ENCODE measurements at places on chromosomes 16 and 17.

DNA sequence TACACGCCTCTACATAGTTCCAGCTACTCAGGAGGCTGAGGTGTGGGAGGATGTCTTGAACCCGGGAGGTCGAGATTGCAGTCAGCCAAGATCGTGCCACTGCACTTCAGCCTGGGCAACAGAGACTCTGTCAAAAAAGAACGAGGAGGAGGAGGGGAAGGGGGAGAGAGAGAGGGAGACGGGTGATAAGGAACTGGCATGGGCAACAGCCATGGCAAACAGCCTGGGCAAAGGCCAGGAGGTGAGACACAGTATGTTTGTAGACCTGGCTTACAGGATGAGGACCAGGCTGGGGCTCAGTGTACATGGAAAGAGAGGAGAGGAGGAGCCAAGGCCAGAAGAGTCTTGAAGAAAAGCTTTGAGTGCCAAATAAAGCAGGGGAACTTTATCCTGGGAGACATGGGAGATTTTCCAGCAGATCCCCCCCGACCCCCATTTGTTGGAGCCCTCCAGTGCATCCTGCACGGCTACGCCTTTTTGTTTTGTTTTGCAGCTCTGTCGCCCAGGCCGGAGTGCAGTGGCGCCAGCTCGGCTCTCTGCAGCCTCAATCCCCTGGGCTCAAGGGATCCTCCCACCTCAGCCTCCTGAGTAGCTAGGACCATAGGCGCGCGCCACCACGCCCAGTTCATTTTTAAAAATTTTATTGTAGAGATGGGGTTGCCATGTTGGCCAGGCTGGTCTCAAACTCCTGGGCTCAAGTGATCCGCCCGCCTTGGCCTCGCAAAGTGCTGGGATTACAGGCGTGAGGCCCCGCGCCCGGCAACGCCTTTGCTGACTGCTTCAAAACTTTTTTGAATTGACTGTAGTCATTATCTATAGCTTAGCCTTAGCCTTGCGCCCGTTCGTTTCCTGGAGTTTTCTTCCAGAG lies 1.3 kb upstream of the ALKBH5 start:
- DNase-seq, result no peak

- DNase-seq, result no peak
These were observed 42.8 kb downstream of the PHKB start for GRCh38 chr16:47503936-47504335.

DNA sequence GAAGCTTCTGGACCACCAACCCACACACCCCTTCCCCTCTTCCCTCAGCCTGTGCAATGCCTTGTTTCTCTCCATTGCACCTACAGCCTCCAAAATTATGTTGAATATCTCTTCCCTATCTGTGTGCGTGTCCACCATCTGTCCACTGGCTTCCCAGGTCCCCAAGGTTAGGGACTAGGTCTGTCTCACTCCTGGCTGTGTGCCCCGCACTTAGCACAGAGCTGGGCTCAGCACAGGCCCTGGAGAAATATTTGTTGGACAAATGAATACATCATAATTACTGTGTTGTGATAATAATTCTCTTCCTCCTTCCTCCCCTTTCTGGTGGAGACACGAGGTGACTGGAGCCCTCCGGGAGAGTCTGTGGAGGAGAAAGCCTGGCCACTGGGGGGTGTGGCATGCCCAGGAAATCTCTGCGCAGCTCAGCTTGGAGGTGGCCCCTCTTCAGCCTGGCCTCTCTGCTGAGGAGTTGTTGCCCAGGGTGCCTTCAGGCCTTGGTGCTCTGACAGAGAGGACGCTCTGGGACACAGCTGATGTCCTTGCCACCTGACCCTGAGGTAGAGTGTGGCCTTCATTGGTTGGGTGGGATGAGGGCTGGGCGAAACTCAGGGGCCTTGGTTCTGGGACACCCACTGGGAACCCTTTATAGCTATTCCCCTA lies 3.3 kb upstream of the BRD7 start:
- DNase-seq, result no peak

- DNase-seq, result no peak
These were observed 16.3 kb downstream of the ATAD5 start for GRCh38 chr17:30848021-30848420.

GRCh38 chr17:80028030-80028429 lies 7.6 kb downstream of the TBC1D16 start:
- no peak for DNase-seq

GRCh38 chr16:79902351-79902750 lies 301.8 kb upstream of the MAF start:
- DNase-seq, result no peak

- no peak for DNase-seq
These were observed 13.1 kb downstream of the SLC22A31 start for GRCh38 chr16:89187032-89187769.

DNA sequence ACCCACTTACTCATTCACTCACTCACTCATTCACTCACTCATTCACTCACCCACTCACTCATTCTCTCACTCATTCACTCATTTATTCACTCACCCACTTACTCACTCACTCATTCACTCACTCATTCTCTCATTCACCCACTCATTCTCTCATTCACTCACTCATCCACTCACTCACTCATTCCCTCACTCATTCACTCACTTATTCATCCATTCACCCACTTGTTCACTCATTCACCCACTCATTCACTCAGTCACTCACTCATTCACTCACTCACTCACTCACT lies 7.6 kb upstream of the CPSF4L start:
- no peak for DNase-seq

GRCh38 chr16:88879788-88880055 lies 13.3 kb upstream of the PABPN1L start:
- DNase-seq, result no peak

GRCh38 chr17:17954079-17954478 lies 18.1 kb downstream of the TOM1L2 start:
- no peak for DNase-seq

GRCh38 chr17:72122765-72123529 lies 2.1 kb downstream of the SOX9 start:
- DNase-seq, result no peak

DNA sequence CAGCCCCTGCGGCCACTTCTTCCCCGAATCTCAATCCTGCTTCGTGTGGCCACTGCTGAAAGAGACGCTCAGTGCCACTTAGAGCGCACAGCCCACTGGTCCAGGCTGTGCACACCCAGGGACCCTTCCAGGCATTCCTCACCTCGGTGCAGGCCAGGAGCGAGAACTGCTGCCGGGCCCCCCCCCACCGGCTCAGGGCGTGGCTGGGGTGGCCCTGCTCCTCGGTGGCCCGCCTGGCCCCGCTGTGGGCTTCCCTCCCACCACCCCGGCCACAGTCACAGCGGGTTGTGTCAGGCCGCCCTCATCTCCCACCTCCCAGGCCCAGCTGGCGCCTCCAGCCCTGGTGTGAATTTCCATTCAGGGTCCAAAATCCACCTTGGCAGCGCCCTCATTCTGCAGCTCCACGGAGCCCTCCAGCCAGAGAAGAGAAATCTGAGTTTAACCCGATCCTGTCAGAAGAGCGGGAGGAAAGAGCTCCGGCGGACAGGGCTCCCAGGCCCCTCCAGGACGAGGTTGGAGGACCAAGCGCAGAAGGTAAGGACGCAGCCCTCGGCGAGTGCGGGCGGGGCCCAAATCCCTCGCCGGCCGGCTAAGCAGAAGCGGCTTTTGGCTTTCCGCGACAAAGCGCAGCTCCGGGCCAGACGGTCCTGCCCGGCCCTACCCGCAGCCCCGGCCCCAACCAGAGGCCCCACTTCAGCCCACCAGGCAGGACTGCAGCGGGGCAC lies 12.0 kb downstream of the TBC1D16 start:
- DNase-seq, result no peak

DNA sequence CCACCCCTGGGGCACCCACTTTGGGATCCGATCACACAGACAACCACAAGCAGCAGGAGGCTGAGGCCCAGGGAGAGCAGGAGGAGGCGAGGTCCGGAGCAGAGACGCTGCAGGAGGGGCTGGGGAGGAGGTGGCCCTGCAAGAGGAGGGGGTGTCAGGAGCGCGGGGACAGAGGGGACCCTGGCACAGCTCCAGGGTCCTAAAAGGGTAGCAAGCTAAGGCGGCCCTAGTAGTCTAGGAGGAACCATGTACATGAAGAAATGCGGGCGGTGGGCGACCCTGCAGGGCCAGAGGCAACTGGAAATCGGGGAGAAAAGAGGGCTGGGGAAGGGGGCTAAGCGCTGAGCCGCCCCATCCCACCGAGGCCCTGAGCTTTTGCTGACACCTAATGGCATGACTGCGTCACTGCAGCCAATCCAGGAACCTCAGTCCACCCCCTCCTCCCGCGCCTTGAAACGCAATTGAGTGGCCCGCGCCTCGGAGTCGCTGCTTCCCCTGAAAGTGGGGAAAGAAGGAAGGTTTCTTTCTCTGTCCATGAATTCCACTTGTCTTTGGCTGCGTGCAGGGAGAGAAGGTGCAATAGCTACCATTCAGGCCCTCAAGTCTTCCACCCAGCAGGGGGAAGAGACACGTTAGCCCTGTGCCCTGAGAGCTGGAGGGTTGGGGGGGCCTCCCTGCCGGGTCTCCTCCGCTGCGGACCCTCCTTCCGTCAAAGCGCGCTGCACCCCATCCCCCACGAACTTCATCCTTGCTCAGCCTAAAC lies 1.8 kb downstream of the ASGR1 start:
- DNase-seq, result peak; percentile 13

GRCh38 chr16:57240851-57241250 lies 4.2 kb upstream of the ARL2BP start:
- DNase-seq, result no peak
